ENCODE measurements at places on chromosomes 13 and 19. TPM values are rescaled to one million over a fixed set of nuclear protein-coding genes. Genes with fewer than 3 reads are reported as not detected.

DNA sequence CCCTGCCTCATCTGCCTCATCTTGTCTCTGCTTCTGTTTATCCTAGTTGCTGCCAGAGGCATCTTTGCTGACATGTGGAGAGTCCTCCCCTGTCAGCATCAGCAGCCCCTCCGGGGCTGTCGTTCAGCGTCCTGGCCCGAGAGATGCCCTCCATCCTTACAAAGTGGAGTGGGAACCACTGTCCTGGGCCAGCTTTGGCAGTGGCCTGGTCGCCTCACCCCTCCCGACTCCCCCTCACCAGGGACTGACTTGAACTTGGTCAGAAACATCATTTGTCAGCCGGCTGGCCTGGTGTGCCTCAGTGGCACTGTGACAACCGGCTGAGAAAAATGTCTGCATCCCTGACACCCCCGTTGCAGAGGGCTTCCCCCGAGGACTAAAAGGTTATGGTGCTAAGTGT is 20.6 kb downstream of the FGF9 start:
- DNase-seq, result no peak

GRCh38 chr19:345320-345879 is 804 bp upstream of the MIER2 start:
- no peak for DNase-seq

- peak; percentile 28 for DNase-seq
Observed at GRCh38 chr13:28983641-28984040, 163.5 kb downstream of the MTUS2 start.

GRCh38 chr19:13484166-13484565 is 22.1 kb downstream of the CACNA1A start:
- no peak for DNase-seq

DNA sequence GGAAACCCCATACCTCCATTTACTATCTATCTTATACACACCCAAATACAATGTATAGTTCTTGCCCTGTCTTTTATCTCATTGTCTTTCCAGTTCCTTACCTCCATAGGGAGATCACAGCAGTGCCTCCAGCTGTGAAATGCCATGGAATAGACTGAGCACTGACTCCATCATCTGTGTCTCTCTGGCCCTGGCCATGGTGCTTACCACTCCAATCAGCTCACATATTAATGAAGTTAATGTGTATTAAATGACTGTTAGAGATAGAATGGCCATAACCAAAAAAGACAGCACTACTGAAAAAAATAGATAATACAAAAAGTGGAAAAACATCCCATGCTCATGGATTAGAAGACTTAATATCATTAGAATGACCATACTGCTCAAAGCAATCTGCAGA is 240.4 kb upstream of the SOX21 start:
- DNase-seq, result no peak

The GDF15 gene
- 185 TPM for polyA plus RNA-seq

The IER2 gene
- 325 TPM for polyA plus RNA-seq
